Renal cortical epithelial cell (primary cell): ENCODE measurements at places on chromosomes 13 and 19. TPM values are rescaled to one million over a fixed set of nuclear protein-coding genes. Genes with fewer than 3 reads are reported as not detected.

Gene PGLYRP1
- not detected in 2 replicates for total RNA-seq

Gene GNA15
- total RNA-seq, result 2.1 TPM in 1 of 2 replicates, not detected in the other

Gene FLT3
- under 0.01 and 0.17 TPM in 2 replicates for total RNA-seq

Gene COMP
- total RNA-seq, result 0.15 TPM in 1 of 2 replicates, not detected in the other

Gene CRTC1
- total RNA-seq, result 0.17 and 3.2 TPM in 2 replicates

DNA sequence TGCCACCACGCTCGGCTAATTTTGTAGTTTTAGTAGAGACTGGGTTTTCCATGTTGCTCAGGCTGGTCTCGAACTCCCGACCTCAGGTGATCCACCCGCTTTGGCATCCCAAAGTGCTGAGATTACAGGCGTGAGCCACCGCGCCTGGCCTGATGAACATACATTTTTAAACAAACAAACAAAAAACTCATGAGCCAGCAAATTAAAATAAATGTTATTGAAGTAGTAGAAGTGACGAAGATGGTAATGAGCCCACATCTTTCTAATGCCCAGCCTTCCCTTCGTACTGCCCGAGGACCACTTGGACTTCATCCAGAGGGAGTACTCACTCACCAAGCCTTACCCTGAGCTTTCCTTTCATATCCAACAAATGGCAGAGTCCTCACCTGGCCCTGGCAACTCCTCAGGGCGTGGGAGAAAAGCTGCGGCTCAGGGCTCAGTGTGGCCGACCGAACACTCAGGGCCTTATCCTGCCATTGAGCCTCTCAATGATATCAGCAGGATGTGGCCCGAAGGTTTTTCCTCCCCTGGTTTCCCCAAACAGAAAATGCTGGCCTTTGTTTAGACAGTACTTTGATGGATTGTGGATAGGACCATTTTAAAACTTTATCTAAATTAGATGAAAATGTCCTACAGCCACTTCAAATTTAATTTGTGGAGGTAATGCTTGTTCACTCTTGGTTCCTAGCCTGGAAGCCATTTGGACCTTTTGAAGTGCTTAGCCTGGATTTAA is 22.8 kb upstream of the ABCC4 start:
- DNase-seq, result no peak

DNA sequence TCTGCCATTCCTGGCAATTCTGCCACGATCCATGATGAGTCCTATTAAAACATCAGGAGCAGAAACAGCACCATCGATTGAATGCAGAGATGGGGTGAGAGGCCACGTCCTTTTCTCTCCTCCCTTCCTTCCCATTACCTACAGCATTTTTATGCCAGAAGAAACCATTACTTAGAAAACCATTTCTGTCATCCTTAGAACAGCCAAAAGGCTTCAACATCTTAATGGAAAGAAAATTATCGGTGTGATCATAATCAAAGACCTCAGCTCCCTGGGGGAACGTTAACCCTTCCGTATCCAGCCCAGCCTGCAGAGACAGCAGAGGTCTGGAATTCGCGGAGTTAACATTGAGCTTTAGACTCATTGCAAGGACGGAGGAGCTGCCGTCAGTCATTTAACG is 56.0 kb upstream of the SIAH3 start:
- DNase-seq, result no peak

- no peak for DNase-seq
Measured at GRCh38 chr19:30349131-30349730, 23.0 kb upstream of the ZNF536 start.

- DNase-seq, result no peak
Measured at GRCh38 chr13:100362781-100363180, 225.8 kb downstream of the GGACT start.
